Stimulated activated CD8-positive, alpha-beta memory T cell treated with anti-CD3 and anti-CD28 coated beads, Interleukin-12 subunit alpha, Interleukin-12 subunit beta, amount 100 ng/mL, for 4 hours (primary cell): ENCODE measurements at places on chromosomes 7 and 10.

DNA sequence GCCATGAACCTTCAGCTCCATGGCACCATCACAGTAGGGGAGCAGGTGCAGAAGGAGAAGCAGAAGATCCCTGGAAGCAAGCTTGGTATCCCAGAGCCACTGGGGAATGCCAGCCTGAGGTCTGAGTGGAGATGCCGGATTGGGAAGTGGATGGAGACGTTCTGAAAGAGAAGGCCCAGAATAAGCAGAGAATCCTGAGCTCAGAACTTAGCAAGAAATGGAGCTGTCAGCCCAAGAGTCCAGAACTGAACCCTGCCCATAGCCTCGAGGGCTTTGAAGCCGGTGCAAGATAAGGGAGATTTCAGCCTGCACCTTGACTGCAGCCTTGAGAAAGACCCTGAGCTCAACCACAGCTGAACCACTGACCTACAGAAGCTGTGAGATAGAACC, 13.9 kb upstream of the GDF10 start:
- DNase-seq = no peak

GRCh38 chr7:46143949-46144917, 223.2 kb upstream of the IGFBP3 start:
- no peak for DNase-seq

DNA sequence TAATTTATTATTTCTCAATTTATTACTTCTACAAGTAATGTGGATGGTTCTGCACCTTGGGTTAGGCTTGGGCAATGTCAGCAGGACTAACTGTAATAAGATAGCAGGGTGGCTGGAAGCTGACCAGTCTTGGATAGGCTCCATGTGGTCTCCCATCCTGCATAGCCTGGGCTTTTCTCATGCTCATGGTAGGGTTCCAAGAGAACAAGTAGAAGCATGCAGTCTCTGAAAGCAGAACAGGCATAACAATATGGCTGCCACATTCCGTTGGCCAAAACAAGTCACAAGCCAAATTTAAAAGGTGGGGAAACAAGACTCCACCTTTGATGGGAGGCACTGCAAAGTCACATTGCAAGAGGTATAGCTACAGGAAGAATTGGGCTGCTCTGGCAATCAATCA, 98.6 kb upstream of the MDFIC start:
- DNase-seq = no peak

DNA sequence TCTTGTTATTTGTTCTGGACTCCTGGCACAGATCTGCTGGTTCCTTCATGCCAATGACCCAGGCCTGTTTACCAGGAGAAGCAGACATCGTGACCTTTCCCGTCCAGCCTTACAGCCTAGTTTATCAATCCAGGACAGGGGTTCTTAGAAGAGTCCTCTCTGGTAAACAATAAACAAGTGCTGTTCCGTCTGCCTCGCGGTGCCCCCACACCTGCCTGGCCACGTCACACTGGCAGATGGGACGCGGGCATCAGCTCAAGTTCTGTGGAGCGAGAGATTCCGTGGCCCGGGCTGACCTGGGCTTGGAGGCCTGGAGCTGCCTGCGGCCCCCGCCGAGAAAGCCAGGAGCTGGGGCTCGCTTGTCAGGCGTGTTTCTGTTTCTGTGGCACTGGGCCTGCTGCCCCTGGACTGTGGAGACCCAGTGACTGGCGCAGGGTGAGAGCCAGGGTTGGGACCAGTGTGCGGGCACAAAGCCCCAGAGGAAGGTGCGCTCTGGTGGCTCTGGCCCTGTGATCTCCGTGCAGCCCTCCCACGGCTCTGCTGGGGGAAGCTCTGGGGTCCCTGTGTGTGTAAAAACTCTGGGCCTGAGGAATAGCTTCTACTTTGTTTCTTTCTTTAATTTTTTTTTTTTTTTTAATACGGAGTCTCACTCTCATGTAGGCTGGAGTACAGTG, 28.4 kb upstream of the PFKFB3 start:
- no peak for DNase-seq

- no peak for DNase-seq
Measured at GRCh38 chr7:28686418-28686800, 271.7 kb downstream of the TRIL start.

DNA sequence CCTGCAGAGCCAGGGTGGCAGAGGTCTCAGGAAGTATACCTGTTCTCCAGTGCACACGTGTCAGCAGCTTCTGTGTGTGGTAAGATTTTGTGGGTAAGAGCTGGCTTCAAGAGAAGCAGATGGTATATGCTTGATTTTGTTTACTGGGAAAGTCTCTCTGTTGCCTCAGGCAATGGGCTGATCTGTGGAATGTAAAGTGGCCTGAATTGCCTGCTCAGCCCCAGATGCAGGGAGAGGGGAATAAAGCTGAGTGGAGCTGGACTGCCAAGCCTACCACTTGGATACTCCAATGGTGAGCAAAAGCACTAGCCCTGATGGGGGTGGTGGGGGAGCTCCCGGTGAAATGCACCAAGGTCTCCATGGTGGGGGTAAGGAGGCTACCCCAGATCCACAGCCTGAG, 156.1 kb downstream of the WDR11 start:
- no peak for DNase-seq

- no peak for DNase-seq
Measured at GRCh38 chr10:18145652-18146051, 5.4 kb downstream of the CACNB2 start.

DNA sequence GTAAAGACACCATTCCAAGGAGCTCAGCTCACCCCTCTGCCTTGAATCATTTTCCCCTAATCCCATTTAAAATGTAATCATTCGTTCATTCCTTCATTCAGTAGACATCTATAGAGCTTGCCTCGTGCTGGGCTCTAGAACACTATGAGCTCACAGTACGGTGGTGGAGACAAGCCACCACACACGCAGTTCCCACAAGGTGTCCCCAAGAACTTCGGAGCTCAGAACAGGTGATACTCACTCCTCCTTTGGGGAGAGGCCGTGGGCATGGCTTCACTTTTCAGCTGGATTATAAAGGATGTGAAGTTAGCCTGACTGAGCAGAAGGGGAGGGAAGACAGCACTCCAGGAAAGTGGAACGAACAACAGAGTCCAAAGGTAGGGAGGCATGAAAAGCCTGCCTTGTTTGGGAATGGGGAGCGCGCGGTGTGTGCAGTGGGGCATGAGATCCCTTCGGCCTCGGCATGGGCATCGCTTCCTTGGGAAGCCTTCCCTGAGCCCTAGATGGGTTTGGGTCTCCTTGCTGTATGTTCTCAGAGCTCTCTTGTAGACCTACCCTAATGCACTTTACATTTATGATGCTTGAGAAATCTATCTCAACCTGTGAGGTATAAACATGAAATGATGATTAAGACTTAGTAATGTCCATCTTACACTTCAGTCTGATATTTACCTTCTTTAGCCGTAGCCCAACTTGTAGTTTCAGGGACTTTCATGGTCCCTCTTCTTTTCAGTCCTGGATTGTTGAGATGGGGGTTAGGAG, 809 bp upstream of the OGA start:
- no peak for DNase-seq

DNA sequence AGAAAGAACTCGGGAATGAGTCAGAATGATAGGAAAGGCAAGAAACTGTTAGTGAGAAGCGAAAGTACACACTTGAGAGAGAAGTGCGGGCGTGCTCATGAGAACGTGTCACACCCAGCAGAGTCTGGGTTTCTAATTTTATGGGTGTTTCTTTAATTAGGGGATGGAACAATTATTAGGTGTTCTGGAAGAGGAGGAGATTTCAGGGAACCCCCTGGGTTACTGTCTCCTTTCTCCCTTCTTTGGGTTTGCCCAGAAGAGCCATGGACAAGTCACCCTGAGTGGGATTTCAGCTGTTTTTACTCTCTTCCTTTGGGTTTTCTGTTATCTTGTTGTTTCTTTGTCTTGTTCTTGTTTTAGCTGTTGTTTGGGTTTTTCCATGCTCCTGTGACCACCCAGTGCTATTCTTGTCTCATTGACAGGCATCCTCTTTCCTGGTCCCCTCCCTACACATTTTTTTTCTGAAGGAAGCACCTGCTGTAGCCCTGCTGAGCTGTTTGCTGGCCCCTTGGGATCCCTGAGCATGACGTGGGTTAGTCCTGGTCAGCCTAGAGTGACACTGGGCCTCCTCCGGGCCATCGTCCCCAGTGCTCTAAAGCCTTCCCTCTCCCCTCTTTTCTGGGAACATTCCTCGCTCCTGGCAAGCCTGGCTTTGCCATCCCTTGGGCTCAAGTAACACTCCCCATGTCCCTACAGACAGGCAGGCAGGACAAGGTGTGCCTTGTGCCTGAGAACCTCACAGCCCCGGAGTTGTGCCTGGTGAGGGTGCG, 3.5 kb downstream of the SH2D4B start:
- no peak for DNase-seq

DNA sequence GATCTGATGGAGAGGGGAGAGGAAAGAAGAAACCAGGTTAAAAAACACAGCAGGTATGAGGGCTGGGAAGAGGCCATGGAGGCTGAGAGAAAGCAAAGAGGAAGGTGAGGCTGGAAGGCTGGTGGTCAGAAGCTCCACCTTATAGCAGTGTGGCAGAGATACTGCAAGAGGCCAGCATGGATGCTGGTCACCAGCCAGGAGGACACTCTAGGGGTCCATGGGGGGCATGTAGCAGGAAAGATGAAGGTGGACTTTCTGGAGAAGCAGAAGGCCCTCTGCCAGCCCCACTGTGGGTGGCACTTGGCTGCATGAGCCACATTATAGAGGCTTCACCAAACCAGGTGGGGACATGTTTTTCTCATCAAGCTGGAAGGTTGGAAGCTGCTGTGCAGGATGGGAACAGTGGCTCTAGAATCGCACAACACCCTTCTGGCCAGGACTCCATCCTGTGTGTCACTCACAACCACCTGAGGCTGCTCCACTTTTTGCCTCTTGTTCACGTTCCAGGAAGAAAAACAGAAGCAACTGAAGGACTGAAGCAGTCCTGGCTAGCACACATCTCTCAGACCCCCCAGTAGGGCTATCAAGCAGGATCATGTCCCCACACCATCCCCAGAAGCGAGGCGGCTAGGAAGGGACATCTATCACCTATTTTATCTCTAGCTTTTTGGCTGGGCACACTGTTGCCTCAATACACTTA, 587.5 kb upstream of the MGMT start:
- DNase-seq = no peak

GRCh38 chr10:31134311-31134952, 102.8 kb upstream of the ZNF438 start:
- no peak for DNase-seq

DNA sequence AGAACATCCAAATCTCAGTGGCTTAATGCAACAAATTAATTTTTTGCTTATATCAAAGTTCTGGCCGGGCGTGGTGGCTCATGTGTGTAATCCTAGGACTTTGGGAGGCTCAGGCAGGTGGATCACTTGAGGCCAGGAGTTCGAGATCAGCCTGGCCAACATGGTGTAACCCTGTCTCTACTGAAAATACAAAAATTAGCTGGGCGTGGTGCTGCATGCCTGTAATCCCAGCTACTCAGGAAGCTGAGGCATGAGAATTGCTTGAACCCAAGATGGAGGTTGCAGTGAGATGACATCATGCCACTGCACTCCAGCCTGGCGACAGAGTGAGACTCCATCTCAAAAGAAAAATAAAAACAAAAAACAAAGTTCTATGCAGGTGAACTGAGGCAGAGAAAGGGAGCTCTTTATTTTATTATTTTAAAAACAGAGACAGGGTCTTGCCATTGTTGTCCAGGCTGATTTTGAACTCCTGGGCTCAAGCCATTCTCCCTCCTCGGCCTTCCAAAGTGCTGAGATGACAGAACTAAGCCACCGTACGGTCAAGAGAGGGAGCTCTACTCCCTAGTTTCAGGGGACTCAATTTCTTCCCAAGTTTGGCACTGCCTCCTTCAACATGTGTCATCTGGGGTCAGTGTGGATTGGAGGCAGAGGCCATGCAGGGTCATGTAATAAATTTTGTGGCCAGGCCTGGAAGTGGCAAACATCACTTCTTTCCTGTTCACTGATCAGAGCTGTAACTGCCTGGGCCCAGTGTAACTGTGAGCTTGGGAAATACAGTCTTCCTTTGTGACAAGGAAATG, 2.4 kb downstream of the ADCK2 start:
- DNase-seq = no peak

DNA sequence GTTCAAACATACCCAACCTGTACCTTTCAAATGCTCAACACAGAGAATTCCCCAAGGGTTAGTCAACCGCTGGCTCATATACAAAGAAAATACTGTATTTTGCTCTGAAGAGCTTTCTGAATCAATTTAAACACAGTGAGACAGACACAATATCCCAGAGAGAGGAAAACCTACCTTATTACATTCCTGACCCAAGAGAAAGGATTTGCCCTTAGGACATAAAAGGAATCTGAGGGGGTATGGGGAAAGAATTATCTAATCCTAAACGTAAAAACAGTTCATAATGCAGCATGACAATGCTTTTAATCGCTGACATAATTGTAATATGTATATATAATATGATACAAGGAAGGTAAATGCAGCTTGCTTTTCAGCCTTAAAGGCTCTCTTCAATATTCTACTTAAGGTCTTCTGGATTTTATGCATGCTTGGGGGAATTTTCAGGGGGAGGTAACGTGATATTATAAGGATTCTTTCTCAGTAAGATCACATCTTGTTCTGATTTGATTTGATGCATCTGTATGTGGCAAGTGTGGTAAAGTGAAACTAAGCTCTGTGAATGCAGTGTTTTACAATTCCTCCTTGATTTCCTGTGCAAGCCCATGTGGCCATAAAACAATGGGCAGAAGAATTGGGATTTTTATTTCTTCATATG, 240.5 kb downstream of the GLI3 start:
- DNase-seq = no peak

- DNase-seq = no peak
Measured at GRCh38 chr10:60441515-60441914, 51.8 kb upstream of the ANK3 start.

- DNase-seq = no peak
Measured at GRCh38 chr7:2108071-2108455, 124.7 kb downstream of the MAD1L1 start.

- no peak for DNase-seq
Measured at GRCh38 chr7:42014625-42015618, 222.1 kb downstream of the GLI3 start.

DNA sequence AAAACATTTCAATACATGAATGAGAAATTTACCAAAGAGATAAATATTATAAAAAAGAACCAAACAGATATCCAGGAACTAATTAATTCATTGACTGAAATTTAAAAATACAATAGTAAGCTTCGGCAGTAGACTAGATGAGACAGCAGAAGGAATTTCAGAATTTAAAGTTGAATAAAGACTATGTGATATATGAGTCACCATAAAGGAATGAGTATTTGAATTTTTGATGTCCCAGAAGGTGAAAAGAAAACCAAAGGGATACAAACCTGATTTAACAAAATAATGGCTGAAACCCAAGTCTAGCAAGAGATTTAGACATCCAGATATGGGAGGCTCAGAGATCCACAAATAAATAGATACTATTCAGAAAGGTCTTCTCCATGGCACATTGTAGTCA, 623.9 kb upstream of the FOXK1 start:
- DNase-seq = no peak

DNA sequence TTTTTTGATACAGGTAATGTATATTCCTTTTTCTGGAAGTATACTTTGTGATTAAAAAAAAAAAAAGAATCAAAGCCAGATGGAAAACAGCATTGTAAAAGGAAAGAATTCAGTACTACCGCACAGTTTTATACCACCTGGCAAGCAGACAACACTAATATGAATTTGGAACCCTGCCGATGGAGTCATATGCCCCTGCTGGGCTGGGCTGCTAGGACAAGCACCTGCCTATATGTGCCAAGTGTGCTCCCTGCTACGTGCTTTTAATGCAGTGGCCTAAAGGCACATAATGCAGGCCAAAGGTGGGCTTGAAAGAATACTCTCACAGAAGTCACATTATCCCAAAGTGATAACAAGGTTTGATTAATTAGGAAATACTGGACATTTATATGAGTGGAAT, 29.8 kb upstream of the WAC start:
- DNase-seq = no peak
